Activated naive CD4-positive, alpha-beta T cell treated with anti-CD3 and anti-CD28 coated beads, Interleukin-2, amount 50 U/mL, for 16 hours (primary cell): ENCODE measurements at places on chromosomes 5 and 9.

- DNase-seq = no peak
Measured at GRCh38 chr9:109860521-109860920, 80.5 kb downstream of the PALM2AKAP2 start.

DNA sequence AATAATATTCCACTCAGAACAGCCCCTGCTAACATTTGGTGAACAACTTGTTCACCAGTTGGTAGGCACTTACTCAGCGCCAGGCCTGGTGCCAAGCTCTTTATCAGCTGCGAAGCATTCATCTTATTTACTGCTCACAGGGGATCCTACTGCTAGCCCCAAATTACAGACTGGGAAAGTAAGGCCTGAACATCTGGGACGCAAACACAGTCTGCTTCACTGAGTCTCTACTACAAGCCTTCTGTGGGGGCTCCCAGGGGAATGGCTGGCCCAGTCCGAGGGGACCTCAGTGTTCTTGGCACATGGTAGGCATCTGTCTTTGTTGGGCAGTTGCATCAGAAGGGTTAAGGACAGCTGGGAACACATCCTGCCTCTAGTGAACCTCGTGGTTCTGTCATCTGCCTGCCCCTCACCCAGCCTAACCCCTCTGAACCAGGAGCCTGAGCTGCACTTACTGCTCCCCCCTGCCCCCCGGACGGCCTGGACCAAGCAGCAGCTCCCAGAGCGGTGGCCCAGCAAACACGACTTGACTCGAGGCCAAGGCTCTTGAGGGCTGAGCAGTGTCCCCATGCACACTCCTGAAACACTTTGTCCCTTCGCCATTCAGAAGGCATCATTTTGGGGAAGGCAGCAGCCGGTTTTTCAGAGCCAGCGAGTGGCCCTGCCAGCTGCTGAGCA lies at the start of gene PHYHD1:
Gene PHYHD1 (plus strand): TSS at position 602 of the 678 bp plus-strand sequence. CDS start 1,342 bp downstream, outside the sequence.
- no peak for DNase-seq

DNA sequence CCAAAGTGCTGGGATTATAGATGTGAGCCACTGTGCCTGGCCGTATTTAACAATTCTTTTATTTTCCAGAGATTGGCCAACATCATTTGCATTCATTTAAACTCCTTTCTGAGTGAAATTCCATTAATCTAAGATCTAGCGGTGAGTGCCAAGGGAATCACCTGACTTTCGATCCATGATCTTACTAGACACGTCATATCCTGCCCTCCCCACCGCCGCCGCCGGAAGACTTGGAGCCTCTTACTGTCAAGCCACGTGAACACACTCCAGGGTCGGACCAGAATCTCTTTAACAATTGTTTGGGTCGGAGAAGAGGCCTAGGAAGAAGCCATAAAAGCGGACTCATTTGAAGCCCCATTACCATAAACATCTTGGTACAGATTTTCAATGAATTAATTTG lies 12.9 kb downstream of the INPP5E start:
- no peak for DNase-seq

GRCh38 chr5:54669285-54669684 lies 151.7 kb downstream of the SNX18 start:
- no peak for DNase-seq

DNA sequence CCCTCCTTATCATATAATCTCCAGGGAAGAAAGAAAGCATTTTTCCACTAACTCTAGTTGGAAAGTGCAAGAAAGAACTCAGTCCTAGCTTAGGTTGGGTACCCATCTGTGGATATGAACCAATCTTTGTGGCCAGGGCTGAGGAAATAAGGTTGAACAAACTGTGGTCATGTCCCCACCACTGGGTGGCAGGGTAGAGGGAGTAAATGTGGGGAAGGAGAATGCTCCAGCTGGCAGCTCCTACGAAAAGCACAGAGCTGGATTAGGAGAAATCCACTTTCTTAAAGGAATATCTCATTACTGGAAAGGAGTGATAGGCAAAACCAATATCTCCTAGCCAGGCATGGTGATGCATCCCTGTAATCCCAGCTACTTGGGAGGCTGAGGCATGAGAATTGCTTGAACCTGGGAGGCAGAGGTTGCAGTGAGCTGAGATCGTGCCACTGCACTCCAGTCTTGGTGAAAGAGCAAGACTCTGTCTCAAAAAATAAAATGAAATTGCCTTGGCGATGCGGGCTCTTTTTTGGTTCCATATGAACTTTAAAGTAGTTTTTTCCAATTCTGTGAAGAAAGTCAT lies 175.1 kb downstream of the CCDC192 start:
- DNase-seq = no peak

DNA sequence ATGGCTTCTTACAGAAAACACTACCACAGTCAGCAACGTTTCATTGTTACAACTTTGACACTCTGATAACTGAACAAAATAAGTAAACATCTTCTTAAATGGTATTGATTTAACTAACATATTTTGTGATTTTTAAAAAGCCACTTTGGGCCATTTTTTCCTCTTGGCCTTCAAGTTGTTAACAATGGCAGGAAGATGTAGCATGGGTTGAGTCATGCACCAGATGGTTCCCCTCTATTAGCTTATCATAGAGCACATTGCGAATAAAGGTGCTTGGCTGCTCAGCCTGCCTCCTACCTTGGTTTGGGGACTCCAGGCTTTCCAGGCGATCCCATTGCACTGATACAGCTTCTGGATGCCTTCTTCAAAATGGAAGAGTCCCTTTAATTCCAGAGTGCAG lies 24.1 kb upstream of the CER1 start:
- DNase-seq = no peak

DNA sequence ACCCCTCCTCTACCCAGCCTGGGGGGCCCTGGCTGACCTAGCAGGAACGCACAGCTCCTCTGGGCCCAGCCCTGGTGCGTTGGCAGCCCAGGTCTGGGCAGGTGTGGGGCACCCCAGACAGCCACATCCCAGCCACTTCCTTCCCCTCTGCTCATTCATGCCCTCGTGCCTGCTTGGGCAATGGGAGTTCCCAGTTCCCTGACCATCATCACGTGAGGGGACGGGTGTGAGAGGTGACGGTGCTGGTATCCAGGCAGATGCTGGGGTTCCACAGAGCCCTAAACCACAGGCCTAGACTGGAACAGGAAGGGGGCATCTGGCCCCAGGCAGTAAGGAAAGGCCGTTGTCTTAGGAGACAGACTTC lies 8.4 kb downstream of the RALGDS start:
- DNase-seq = no peak

DNA sequence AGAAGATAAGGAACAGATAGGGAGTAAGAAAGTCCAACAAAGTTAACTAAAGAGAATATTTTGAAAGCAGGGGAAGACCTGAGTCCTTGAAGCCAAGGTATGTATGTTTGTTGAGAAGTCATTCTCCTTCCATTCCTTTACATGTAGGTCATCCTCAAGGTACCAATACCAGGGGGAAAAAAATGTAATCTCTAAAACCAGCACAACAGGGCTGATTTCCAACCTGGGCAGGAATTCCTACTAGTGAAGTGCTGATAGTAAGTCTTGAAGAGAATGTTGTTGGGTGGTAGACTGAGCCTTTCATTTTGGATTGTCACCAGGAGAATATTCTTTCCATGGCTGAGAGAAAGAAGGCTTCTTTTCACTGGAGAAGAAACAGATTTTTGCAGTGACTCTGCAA lies 117.1 kb upstream of the ZNF462 start:
- DNase-seq = no peak

- no peak for DNase-seq
Measured at GRCh38 chr5:132353486-132353995, 16.0 kb upstream of the SLC22A5 start.

DNA sequence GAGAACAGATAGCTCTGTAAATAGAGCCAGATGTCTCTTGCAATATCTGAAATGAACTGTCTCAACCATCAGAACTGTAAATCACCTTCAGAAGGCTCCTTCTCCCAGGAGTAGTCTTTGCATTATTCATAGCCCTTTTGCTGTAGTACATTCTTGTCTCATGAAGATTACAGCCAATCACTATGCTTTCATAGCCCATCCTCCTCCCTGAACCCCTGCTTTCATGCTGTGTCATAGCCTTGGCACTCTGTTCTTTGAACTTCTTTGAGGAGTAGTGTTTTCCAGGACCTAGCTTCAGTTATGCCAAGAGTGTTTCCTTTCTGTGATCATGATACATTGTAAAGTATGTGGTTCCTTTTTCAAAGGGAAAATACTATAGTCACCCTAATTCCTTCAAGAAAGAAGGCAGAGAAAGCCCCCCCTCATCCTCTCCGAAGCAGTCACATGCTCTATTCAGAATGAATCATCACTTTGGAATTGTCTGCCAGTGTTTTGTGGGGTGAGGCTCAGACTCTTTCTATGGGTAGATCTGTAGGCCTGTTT lies 61.1 kb downstream of the GRIA1 start:
- no peak for DNase-seq

- DNase-seq = no peak
Measured at GRCh38 chr9:3296536-3296935, 229.3 kb downstream of the RFX3 start.

GRCh38 chr5:15757103-15757502 lies 257.1 kb downstream of the FBXL7 start:
- no peak for DNase-seq

DNA sequence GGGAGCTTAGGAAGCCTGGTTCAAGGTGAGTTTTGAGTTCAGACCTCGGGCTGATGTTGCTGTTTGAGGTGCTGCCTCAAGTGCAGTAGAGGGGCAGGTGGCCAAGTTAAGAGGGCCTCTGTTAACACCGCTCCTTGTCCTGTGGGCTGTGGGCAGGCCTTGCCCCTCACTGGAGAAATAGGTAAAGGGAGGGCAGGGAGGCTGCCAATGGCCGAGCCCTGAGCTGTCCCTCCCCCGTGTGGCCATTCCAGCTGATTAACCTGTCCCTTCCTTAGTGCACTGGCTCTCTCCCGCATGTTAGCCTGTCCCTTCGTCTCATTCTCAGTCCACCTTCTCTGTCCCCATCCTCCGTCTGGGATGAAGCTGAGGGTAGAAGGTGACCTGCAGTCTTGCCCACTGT lies 21.4 kb downstream of the CNTFR start:
- no peak for DNase-seq

DNA sequence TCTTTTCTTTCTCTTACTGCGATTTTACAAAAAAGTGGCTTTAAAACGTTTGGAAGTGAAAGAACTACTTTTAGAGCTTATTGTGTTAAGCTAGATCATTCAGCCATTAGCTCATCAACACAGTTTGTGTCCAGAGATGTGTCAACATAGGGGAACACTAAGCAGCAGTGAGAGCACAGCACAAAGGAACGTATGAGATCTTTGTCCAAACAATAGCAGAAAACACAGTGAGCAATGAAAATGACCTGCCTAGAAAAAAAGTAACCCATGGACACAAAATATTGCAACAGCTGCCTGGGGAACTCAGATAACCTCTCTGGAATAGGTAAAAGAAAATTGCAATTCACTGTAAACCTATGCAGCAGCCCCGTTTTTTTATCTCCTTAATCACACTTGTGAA lies 372.5 kb downstream of the ARHGEF28 start:
- DNase-seq = no peak

DNA sequence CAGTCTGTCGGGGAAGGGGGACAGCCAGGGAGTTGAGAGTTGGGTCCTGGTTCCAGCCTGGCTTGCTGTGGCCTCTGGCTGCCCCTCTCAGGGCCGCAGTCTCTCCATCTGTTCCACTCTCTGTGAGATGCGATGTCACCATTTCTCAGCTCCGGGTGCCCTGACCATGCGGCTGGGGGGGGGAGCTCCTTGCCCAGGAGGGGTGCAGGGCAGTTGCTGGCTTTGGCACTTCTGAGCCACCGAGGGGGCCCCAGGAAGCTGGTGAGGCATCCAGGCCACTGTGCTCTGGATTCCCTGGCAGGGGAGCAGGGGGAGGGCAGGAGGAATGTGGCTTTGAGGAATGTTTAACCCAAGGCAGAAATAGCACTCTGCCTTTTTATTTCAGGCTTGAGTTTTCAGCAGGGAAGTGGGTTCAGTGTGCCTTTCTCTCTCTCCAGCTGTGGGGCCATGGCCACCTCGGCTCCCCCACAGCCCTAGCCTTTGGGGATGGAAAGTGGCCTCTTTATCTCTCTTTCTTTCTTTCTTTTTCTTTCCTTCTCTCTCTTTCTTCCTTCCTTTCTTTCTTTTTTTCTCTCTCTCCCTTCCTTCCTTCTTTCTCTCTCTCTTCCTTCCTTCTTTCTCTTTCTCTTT lies 11.0 kb downstream of the NCS1 start:
- no peak for DNase-seq

DNA sequence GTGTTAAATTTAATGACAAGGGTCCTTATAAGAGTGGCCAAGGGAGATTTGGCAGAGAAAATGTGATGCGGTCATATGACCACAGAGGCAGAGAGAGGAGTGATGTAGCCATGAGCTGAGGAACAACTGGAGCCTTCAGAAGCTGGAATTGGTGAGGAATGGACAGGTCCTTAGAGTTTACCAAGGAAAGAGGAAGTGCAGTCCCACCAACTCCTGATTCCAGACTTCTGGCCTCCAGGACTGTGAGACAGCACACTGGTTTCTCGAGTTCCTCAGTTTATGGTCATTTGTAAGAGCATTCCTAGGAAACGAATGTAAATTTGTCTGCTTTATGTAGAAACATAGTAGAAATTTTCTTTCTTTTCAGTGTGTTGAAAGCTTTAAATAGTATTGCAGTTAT lies 410.1 kb downstream of the CDH18 start:
- no peak for DNase-seq

DNA sequence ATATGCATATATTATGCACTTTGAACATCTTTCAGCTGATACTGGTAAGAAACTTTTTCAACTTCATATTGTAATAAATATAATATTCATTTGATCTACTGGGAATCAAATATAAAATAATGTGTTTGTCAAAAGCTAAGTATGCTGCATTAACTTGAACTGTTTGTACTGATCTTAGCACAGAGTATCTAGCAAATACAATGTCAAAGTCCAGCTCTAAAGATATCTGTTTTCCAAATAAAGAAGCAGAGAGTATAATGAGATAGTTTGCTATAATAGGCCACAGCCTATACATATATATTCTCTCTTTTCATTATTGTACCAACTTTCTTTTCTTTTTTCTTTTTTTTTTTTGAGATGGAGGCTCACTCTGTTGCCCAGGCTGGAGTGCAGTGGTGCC lies 417.0 kb downstream of the TMEM161B start:
- DNase-seq = no peak

- DNase-seq = no peak
Measured at GRCh38 chr9:69916950-69917349, 96.3 kb downstream of the CFAP95 start.

GRCh38 chr5:123647066-123647465 lies 135.1 kb downstream of the CSNK1G3 start:
- no peak for DNase-seq

DNA sequence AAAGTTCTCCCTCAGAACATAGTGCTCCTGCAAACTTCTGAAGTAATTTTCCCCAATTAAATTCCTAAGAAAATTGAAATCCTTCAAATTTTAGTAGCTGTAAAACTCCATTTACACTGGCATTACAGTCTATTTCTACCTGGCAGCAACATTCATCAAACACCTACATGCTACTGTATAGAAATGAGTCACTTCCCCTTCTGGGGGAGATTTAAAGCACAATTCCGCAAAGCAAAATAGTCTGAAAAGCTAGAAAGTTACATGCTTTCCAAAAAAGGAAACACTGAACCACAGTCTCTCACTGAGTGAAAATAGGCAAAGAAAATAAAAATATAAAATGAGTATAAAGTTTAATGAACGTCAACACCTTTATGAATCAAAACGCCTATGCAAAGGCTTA lies 43.3 kb downstream of the MCTP1 start:
- DNase-seq = no peak
